ENCODE measurements at places on chromosomes 1 and 21. TPM values are rescaled to one million over a fixed set of nuclear protein-coding genes. Genes with fewer than 3 reads are reported as not detected.

CNST gene
- total RNA-seq, result 10.6 TPM

RPE65 gene
- total RNA-seq, result not detected

TRNP1 gene
- 22.8 TPM for total RNA-seq

HSD3B2 gene
- not detected for total RNA-seq

SELL gene
- 0.56 TPM for total RNA-seq

CGN gene
- 0.45 TPM for total RNA-seq

AK5 gene
- total RNA-seq, result 7.4 TPM

F5 gene
- not detected for total RNA-seq

TFAP2E gene
- total RNA-seq, result not detected

ANKRD34A gene
- 0.28 TPM for total RNA-seq

MAP10 gene
- 1.9 TPM for total RNA-seq

CD247 gene
- 0.09 TPM for total RNA-seq

CCDC27 gene
- total RNA-seq, result not detected

HLCS gene
- 16.6 TPM for total RNA-seq

NBPF11 gene
- total RNA-seq, result 3.3 TPM

SOD1 gene
- total RNA-seq, result 272 TPM

FLG2 gene
- total RNA-seq, result not detected

OR2G6 gene
- total RNA-seq, result not detected

VHLL gene
- 0.09 TPM for total RNA-seq

TAS1R1 gene
- total RNA-seq, result not detected

ZNF683 gene
- total RNA-seq, result not detected

HLX gene
- 13.8 TPM for total RNA-seq

NASP gene
- total RNA-seq, result 60.9 TPM

CD84 gene
- total RNA-seq, result not detected

ATP1A4 gene
- not detected for total RNA-seq

ELAPOR1 gene
- total RNA-seq, result 0.09 TPM

CA14 gene
- total RNA-seq, result not detected

KRTAP6-1 gene
- not detected for total RNA-seq

LSS gene
- total RNA-seq, result 34.8 TPM

ST3GAL3 gene
- 14.3 TPM for total RNA-seq

LAMC1 gene
- total RNA-seq, result 414 TPM

RGS13 gene
- total RNA-seq, result not detected

AQP10 gene
- not detected for total RNA-seq

OR10Z1 gene
- not detected for total RNA-seq

PCAT6 gene
- total RNA-seq, result not detected

CXADR gene
- 14.7 TPM for total RNA-seq

BCAN gene
- not detected for total RNA-seq

SPATA6 gene
- total RNA-seq, result 3.2 TPM

SEMA4A gene
- 0.27 TPM for total RNA-seq

MTMR11 gene
- 5.3 TPM for total RNA-seq

OR6N2 gene
- total RNA-seq, result not detected
